Anterior cingulate cortex (tissue), 58 donors: ENCODE measurements at places on chromosomes 12 and 14.

DNA sequence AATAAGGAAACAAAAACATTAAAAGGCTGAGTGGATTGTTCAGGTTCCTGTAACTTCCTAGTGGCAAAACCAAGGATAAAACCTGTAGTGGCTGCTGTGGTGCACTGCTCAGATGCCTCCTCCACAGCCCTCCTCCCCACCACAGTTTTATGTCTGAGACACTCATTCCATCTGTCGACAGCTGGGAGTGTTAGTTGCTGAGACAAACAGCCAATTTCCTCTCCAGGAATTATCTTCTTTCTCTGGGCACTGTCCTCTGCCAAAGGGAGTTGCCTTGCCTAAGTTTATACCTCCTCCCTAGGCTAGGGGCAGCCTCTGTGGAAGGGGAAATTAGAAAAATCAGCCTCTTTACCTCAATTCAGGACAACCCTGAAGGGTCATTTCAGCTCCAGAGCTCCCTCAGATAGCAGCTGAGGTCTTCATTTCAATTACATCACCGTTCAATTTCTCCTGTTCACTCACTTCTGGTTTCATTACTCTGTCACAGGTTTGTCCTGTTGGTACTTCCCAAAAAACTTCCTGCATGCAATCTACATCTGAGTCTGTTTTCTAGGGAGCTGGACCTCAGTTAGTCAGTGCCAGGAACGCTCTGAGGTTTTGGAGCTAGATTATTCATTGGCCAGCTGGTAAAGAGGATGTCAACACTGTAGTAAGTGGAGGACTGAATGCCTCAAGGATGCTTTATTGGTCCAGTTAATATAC, 74.9 kb upstream of the ATP2B1 start:
- DNase-seq: peak; percentile 5

DNA sequence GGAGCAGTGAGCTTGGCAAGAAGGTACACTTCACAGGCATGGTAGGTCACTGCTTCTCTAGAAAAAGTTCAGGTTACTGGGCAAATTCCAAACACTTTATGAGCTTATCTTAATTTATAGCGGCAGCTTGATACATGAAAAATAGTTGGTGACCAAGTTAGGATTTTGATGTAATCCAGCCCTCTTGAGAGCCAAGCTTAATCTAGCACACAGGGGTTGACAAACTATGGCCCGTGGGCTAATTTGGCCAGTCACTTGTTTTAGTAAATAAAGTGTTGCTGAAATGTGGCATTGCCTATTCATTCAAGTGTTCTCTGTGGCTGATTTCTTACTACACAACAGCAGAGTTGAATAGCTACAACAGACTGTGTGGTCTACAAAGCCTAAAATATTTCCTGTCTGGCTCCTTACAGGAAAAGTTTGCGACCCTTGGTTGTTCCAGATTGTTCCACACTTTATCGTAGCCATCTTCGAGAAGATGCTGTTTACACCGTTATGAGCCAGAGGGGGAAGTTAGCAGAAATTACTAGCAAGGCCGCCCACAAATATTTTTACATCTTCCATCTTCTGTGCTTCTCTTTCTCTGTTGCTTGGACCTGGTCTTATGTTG, 120.9 kb downstream of the DAAM1 start:
- no peak for DNase-seq

DNA sequence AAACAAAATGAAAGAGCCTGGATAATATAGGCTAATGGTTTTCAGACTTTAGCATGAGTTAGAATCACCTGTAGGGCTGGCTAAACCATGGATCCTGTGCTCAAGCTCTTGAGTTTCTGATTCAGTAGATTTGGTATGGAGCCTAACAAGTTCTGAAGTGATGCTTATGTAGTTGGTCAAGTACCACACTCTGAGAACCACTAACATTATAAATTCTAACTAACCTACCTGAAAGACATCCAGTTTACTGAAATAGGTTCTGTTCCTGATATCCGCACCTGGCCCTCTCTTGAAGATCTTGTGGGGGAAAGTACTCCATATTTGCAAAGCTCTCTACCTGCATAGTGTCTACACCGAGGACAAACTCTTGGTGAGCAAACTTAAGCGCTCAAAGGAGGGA, 59.4 kb upstream of the VSX2 start:
- no peak for DNase-seq

GRCh38 chr14:23550131-23550811, 1.3 kb downstream of the ZFHX2 start:
- DNase-seq: no peak

GRCh38 chr14:95125221-95125620, 32.1 kb downstream of the DICER1 start:
- DNase-seq: no peak

DNA sequence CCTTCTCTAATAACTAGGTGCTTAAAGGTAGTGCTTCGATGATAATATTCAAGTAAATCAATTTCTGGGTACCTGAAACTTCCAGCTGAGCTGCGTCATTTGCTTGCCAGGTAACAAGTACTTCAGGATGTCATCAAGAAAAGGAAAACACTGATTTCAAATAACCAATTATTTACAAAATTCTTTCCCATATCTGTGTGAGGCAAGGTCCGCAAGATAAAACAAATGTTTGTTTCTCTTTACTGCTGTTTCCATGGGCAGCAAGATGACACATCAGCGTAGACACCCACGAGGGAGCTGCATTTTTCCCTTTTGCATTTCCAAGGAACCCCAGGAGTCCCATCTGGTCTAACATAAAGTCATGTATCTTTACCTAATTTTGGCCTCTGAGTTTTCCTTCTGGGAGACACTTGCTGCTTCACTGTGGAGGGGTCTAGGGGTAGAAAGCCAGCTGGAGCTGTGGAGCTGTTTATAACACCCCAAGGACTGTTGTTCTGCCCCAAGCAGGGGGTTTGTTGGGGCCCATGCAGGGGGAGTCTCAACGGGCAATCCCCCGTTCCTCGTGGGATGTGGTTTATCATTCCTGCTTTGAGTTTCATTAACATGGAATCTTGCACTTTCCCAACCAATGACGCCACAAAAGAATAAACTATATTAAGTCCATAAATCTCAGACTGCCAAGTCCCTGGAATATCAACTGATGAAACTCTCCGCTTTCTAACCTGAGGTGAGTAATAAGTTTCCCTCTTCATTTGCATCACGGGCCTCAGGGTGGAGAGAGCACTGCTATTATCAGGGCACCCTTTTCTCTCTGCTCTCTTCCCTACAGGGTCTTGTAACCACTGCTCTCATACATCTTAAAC, 112.8 kb upstream of the PELI2 start:
- no peak for DNase-seq

DNA sequence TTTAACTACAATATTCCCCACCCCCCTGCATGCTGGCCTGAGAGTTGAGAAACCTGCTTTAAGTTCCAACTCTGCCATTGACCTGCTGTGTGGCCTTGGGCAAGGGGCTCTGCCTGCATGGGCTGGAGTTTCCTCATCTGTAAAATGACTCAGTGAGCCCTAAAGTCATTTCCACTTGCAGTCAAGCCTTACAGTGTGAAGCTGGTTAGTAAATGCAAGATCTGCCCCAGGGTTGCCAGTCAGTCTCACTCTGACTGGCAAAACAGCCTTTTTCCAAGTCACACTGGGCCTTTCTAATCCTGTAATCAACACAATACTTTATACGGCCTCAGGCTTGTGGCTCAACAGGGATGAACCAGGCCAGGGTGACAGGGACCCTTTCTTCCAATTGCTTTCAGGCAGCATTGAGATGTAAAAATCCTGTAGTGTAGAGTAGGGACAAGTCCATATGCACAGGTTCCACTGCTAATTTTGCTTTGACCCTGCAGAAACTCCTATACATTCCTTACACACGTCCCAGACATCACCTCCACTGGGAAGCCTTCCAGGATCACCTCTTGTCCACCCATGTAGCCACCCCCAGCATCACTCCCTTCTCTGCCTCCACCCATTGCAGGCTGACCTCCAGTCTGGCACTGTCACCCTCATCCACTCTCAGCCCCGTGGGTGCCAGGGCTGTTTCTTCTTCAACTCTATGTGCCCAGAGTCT, 42.6 kb upstream of the PRIMA1 start:
- no peak for DNase-seq

GRCh38 chr12:132837693-132838409, 9.2 kb upstream of the GOLGA3 start:
- no peak for DNase-seq

- DNase-seq: no peak
Measured at GRCh38 chr12:67578976-67579661, 69.4 kb upstream of the DYRK2 start.

GRCh38 chr12:94322346-94322745, 137.3 kb downstream of the CEP83 start:
- no peak for DNase-seq

DNA sequence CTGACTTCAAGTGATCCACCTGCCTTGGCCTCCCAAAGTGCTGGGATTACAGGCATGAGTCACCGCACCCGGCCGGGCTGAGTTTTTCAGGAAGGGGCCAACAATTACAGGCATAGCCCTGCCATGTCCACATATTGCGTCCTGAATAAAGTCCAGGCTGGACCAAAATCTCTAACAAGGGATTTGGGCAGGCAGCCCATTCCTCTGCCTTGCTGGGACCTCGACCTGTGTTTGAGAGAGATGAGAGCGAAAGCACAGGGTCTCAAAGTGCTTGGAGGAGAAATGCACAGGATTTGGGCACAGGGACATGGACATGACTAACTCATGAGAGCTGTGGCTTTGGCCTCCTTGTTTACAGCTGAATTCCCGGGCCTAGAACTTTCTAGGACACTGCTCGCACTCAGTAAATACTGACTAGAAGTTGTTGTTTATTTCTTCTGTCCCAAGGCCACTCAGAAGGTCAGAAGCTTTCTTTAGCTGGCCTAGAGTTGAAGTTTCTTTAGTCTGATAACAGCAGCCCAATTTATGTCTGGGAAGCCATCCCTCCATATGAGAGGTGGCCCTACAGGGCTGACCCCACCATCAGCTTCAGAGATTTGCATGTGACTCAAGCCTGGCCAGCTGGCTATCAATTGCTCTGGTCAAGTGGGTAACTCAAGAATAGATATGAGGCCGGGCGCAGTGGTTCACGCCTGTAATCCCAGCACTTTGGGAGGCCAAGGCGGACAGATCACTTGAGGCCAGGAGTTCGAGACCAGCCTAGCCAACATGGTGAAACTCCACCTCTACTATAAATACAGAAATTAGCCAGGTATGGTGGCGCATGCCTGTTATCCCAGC, 11.7 kb downstream of the CAMKK2 start:
- no peak for DNase-seq

- no peak for DNase-seq
Measured at GRCh38 chr12:108823804-108824203, 33.6 kb downstream of the SSH1 start.

GRCh38 chr14:93629643-93630042, 158.6 kb downstream of the PRIMA1 start:
- no peak for DNase-seq

- no peak for DNase-seq
Measured at GRCh38 chr14:53367644-53368026, 214.5 kb upstream of the DDHD1 start.

DNA sequence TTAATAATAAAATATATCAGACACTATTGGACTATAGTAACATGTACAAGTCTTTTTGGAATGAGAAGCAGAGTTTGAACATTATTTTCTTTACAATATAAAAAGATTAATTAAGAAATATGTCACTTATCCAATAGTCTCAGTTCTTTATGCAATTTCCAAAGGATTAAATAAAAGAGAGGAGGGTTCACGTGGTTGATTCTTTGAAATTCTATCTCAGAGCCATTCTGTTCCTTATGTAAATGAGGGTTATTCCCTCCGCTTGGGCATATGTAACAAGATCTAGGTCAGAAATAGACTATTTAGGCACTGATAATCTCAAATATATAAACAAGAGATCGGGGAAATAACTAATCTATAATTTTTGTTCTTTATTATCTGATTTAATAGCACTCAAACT, 2.1 kb upstream of the TUBA1A start:
- DNase-seq: no peak

- DNase-seq: no peak
Measured at GRCh38 chr12:31880340-31880739, 78.9 kb upstream of the RESF1 start.

- DNase-seq: no peak
Measured at GRCh38 chr12:6632026-6632983, 3.5 kb downstream of the LPAR5 start.

GRCh38 chr12:69913526-69913925, 88.5 kb downstream of the MYRFL start:
- DNase-seq: no peak

DNA sequence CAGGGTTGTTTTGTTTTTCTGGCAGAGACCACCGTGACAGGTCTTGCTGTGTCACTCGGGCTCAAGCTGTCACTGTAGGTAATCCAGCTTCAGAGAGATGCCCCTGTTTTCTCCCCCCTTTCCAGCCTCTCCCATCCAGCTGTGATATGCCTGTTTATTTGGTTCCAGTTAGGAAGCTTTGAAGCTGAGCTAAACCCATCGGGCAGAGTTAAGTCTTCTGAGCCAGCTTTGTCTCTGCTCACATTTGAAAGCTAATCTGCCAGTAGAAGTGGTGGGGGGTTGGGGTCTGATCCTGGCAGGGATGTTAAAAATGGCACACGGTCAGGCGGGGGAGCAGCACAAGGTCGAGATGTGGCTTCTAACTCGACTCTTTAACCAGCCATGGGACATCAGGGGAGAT, 130.0 kb downstream of the TSPAN9 start:
- no peak for DNase-seq

GRCh38 chr14:65238456-65238855, 136.1 kb upstream of the MAX start:
- no peak for DNase-seq
